SK-N-SH (cell line): ENCODE measurements at places on chromosomes 13 and 19.

- no peak for DNase-seq
Observed at GRCh38 chr13:110126391-110126961, 180.5 kb downstream of the COL4A1 start.

DNA sequence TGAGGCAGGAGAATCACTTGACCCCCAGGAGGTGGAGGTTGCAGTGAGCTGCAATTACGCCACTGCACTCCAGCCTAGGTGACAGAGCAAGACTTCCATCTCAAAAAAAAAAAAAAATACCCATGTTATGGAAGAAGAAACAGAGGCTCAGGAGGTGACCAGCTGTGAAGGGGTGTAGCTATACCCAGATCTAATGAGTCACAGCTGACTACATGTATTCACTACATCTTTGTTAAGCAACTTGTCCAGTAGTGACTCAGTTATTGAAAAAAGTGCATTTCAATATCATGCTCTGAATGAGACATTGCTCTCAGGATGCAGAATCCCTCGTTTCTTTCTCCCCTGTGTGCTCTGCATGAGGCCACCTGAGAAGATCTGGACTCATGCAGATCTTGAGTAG is 16.1 kb upstream of the SPART start:
- no peak for DNase-seq

GRCh38 chr13:99626461-99627082 is 125.3 kb downstream of the TM9SF2 start:
- DNase-seq = no peak

DNA sequence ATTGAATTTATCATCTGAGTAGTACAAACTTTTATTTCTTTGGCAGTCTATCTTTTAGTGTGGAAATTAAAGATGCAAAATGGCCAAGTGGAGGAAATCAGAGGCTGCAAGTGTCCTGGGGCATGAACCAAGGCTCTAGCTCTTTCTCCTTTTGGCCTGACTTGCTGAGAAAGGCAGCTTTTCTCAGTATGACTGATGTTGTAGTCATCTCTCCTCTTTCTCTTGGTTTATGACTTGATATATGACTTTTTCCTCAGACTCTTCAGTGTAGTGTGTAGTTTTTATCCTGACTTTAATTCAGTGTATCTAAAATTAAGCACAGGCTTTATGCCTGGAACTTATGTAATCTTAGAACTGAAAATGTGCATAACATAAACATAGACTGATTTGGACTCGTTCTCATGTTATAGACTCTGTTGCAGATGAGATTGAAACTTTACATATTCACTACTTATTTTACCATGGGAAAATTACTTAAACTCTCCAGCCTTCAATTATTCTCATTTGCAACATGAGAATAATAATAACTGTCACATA is 65.7 kb downstream of the SLITRK5 start:
- no peak for DNase-seq

GRCh38 chr13:106651442-106651841 is 83.5 kb upstream of the ARGLU1 start:
- DNase-seq = no peak

DNA sequence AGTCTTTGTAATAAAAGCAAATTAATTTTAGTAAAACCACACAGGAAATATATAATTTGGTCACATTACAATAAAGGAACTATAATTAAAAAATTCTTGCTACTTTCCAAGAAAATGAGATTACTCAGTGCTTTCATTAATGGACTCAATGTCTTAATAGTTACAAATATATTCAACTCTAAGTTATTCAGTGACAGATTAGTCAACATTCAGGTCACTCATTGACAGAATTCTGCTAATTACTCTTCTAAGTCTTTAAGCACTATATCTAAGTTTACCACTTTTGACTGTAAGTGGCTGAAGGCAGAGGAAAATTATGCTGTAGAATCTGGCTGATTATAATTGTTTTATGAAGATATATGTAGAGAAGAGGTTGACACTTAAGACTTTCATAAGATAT is 1365.0 kb downstream of the EFNB2 start:
- DNase-seq = no peak

GRCh38 chr13:113742000-113742441 is 17.0 kb upstream of the TMEM255B start:
- DNase-seq = peak; percentile 82

GRCh38 chr19:30648866-30649862 is 277.0 kb downstream of the ZNF536 start:
- no peak for DNase-seq

GRCh38 chr19:17078036-17078919 is 2.7 kb downstream of the MYO9B start:
- DNase-seq = no peak

DNA sequence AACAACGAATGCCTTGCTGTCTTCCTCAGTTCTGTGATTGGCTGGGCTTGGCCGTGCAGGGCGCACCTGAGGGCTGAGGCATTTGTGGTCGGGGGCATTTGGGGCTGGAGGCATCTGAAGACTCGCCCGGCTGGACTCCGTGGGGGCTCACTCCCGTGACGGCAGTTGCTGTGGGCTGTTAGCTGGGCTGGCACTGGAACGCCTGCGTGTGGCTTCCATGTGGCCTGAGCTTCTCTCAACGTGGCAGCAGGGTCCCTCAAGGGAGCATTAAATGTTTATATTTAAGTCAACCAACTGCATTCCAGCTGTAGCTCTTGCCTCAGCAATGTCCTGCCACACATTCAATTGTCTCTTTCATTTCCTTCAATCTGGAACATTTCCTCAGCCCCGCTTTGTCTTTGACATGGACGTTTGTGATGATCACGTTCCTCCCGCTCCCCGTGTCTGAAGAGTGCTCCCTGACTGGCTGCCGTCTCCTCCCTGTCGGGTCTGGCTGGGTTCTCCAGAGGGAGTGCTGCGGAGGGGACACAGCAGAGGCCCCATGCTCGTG is 21.0 kb downstream of the CCDC8 start:
- DNase-seq = no peak

- DNase-seq = peak; percentile 93
Observed at GRCh38 chr19:55228015-55228391, 560 bp downstream of the TMEM86B start.

GRCh38 chr13:45109102-45109720 is 11.1 kb upstream of the GTF2F2 start:
- no peak for DNase-seq

GRCh38 chr13:91406619-91407018 is 8.2 kb downstream of the GPC5 start:
- peak; percentile 21 for DNase-seq

- DNase-seq = no peak
Observed at GRCh38 chr13:113507505-113508345, 17.2 kb upstream of the DCUN1D2 start.

GRCh38 chr19:55226788-55227187 is 1.8 kb downstream of the TMEM86B start:
- DNase-seq = peak; percentile 21

DNA sequence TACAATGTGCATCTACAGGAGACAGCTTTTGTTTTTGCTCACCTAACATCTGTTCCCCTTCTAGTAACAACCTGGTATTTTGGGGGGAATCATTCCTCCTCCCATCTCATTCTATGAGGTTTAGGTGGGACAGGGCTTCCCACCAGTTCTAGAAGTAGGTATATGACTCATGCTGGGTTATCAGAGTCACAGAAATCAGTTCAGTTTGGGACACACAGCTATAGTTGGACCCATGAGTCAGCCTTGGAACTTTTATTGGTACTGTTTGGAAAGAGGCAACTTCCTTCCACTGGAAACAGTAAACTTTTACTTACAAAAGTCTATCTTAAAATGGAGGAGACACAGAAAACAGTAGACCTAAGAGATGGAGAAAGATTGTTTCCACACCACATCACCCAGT is 185.5 kb downstream of the DNAJC3 start:
- DNase-seq = no peak

DNA sequence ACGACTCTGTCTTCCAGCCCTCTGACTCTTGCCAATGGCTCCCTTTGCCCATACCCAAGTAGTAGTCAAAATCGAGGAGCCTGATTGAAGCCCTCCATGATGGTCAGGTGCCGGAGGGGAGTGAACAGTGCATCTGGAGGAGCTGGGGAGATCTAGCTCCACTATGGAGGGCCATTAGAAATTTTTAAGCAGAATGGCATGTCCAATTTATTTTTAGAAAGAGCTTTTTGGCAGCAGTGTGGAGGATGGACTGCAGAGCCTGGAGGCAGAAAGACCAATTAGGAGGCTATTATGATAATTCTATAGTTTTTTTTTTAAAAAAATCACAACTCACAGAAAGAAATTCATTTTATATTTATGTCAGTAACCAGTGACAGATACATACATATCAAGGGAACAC is 92.7 kb upstream of the SLC7A1 start:
- peak; percentile 21 for DNase-seq

DNA sequence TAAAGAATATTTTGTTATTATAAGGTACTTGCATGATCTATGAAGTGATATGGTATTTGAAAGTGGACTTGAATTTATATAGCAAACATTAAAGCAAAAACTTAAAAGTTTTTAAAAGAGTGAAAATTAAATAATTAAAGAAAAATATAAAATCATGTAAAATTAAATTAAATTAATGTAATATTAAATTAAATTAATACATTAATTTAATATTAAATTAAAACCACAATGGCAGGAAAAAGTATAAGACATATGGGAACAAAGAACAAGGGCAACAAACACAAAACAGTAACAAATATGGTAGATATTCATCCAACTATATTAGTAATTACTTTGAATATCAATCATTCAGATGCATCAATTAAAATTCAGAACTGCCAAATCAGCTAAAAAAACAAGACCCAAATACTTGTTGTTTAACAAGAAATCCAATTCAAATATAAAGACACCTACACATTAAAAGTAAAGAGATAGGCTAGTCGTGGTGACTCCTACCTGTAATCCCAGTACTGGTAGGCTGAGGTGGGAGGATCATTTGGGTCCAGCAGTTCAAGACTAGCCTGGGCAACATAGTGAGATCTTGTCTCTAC is 992.2 kb upstream of the MIR17HG start:
- no peak for DNase-seq

DNA sequence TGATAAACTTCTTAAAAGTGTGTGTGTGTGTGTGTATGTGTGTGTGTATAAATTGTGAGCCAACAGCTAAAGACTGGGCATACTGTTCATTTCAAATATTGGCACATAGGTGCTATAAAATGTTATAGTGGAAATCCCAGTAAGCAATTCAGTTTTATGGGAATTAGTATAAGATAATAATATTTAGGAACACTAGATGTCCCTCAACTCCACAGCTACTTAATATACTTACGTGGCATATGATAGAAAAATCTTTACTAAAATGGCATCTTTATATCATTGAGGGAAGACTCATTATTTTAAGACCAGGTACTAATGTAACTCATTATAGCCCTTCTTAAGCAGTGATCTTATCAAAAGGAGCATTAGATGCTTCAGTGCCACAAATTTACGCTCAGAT is 266.2 kb downstream of the MAB21L1 start:
- DNase-seq = peak; percentile 3

GRCh38 chr13:97004096-97004876 is 10.0 kb upstream of the OXGR1 start:
- no peak for DNase-seq

- DNase-seq = no peak
Observed at GRCh38 chr13:106109391-106109791, 426.1 kb downstream of the EFNB2 start.

DNA sequence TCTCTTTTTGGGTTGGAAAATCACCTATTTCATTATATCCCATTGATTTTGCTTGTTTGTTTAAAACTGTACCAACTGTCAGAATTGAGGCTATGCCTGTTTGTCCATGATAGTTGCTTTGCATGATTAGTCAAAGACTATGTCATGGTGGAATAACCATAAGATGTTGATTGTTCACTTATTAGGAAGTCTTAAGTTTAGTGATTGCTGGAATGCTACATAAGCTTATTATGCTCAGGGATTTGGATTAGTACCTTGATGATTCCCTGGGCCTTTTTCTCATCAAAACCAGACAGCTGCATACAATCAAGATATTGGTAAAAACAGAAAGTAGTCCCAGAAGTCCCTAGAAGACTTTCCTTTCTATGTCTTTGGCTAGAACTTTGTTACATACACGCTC is 954.7 kb downstream of the PCDH9 start:
- no peak for DNase-seq

DNA sequence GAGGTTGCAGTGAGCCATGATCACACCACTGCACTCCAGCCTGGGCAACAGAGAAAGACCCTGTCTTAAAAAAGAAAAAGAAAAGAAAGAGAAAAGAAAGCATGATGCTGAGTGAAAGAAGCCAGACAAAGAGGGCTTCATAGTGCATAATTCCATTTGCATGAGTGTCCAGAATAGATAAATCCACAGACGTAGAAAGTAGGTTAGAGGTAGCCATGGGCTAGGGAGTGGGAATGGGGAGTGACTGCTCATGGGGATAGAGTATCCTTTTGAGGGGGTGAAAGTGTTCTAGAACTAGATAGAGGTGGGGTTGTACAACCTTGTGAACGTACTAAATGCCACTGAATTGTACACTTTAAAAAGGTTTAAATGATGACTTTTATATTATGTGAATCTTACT is 7.6 kb upstream of the OR1I1 start:
- no peak for DNase-seq

- DNase-seq = no peak
Observed at GRCh38 chr19:55689411-55690108, 14.5 kb downstream of the EPN1 start.

DNA sequence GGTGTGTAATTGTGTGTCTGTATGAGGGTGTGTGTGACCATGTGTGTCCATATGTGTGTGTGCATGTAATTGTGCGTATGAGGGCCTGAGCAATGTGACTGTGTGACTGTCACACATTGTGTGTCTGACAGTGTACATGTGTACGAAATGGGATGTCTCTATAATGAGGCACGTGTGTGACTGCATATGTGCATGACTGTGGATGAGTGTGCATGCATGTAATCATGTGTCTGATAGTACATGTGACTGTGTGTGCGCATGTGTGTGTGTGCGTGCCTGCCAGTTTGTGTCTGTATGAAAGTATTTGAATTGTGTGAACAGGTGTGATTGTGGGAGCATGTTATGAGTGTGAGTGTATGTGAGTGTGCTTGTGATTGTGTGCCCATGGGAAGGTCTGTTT is 2.2 kb upstream of the ACSBG2 start:
- no peak for DNase-seq

DNA sequence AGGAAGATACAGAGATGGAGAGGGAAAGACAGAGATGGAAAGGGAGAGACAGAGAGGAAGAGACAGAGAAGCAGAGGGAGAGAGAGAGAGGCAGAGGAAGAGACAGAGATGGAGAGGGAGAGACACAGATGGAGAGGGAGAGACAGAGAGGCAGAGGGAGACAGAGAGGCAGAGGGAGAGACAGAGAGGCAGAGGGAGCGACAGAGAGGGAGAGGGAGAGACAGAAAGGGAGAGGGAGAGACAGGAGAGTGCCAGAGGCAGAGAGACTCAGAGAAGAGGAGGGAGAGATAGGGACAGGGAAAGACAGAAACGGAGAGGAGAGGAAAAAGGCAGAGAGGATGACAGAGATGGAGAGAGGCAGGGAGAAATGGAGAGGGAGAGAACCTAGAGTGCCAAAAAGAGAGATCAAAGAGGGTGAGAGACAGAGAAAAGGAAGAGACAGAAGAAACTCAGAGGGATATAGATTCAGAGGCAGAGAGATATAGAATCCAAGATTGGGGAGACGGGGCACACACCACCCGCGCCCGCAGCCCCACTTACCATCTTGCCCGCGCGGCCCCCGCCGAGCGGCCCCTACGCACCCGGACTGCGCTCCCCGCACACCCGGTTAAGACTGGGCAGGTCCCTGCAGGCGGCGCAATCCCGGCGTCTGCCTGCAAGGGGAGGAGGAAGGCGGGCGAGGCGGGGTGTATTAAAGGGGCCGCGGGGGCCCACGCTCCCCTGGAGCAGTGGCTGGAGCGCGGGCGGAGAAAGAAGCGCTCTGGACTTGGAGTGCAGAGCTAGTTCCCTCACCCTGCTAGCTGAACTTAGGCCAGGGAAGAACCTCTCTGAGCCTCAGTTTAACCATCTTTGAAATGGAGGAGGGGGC is 10.7 kb downstream of the TM6SF2 start:
- DNase-seq = peak; percentile 61
